Lower leg skin (tissue), 4 donors: ENCODE measurements at places on chromosomes 11 and 22.

- no peak for DNase-seq
Observed at GRCh38 chr11:112634551-112634950, 326.7 kb upstream of the NCAM1 start.

GRCh38 chr11:10412266-10412665, 42.8 kb upstream of the AMPD3 start:
- no peak for DNase-seq

- DNase-seq: no peak
Observed at GRCh38 chr11:128552783-128553661, 34.3 kb downstream of the ETS1 start.

DNA sequence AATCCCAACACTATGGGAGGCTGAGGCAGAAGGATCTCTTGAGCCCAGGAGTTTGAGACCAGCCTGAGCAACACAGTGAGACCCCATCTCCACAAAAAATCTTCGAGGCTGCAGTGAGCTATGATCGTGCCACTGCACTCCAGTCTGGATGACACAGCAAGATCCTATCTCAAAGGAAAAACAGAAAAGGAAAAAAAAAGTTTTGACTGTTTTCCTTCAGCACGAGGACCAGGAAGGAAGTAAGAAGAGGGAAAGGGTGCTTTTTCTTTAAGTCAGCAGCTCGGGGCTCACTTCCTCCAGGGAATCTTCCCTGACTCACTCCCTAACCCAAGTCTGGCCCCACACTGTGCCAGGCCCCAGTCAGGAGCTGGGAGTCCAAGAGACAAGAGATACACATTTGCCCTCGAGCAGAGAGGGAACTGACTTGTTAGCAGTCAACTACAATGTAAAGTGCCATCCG, 14.2 kb downstream of the ARRB1 start:
- no peak for DNase-seq

GRCh38 chr11:69948256-69949141, 129.3 kb upstream of the FGF3 start:
- DNase-seq: no peak

DNA sequence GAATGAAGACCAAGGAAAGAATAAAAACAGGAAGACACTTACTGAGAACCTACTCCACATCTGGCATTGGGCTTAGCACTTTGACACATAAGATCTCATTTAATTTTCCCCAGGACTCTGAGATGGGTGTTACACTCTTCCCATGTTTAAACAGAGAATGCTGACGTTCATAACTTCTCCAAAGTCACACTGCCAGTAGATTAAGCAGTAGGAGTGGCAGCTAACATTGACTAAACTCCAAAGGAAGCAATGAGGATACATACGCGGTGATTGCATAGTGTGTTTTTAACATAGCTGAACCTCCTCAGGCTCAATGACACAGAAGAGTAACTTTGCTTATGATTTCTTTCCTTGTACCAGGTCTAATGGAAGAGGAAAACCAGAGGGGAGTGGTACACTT, 14.5 kb upstream of the OR10V1 start:
- no peak for DNase-seq

GRCh38 chr11:75141166-75141565, 9.7 kb upstream of the SLCO2B1 start:
- DNase-seq: no peak

DNA sequence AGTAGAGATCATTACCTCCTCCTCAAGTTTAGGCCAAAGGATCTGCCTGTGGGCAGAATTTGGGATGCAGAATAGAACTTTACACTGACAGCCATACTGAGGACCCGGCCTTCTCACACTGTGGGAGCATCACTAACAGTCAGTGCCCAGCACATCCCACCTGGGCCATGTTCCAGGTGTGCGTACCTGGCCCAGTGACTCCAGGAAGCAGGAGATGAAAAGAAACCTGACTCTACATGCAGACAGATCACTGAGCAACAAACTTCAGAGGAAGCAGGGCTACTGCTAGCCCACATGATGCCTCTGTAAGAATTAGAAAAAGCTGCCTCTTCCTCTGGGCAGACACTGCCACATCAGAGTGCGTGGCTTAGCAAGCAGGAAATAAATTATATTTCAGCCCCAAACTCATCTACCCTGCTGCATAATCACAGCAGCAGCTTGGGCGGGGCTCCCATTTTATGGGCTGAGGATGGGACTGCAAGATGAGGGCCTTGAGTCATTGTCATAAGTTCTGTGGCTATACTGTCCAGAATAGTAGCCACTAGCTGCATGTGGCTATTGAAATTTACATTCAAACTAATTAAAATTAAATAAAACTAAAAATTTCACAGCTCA, 6.0 kb upstream of the LMO2 start:
- peak; percentile 80 for DNase-seq

DNA sequence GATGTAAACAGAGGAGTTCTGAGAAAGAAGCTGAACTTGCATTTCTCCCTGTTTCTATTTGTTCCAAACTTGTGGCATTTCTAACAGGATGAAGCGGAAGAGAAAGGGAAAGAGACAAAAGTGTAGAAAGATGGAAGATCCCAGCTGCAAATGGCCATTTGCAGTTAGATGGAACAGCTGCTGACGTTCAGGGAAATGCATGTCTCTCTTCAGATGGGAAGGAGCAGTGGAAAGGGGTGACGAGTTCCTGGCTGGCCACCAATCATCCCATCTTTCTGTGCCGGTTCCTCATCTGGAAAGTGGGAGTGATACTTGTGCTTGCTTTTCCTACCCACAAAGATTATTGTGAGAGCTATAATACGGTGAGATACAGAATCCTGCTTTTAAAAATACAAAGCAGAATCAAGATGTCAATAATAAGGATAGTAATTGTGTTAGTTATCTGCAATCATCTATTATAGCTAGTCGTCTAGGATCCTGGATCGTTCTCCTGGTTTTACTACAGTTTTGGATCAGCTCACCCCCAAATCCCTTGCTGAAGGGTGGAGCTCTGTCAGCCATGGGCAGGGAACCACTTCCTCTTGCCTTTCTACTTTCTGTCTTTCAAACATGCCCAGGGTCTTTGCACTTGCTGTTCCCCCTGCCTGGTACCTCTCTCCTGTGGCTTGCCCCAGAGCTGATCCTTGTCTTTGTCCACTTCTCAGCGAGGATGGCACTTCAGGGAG, 1.2 kb upstream of the TIMP3 start:
- DNase-seq: no peak

GRCh38 chr22:32545801-32546200, 71.2 kb downstream of the FBXO7 start:
- peak; percentile 82 for DNase-seq

DNA sequence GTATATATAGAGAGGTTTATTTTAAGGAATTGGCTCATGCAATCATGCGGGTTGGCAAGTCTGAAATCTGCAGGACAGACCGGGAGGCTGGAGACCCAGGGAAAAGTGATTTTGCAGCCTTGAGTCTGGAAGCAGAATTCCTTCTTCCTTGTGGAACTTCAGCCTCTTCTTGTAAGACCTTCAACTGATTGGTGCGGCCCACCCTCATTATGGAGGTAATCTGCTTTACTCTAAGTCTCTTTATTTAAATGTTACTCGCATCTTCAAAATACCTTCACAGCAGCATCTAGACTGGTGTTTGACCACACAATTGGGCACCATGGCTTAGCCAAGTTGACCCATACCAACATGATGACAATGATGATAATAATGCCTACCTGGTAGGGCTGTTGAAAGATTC, 17.8 kb downstream of the MB start:
- DNase-seq: no peak

GRCh38 chr11:132982772-132983640, 549.3 kb downstream of the OPCML start:
- DNase-seq: no peak

DNA sequence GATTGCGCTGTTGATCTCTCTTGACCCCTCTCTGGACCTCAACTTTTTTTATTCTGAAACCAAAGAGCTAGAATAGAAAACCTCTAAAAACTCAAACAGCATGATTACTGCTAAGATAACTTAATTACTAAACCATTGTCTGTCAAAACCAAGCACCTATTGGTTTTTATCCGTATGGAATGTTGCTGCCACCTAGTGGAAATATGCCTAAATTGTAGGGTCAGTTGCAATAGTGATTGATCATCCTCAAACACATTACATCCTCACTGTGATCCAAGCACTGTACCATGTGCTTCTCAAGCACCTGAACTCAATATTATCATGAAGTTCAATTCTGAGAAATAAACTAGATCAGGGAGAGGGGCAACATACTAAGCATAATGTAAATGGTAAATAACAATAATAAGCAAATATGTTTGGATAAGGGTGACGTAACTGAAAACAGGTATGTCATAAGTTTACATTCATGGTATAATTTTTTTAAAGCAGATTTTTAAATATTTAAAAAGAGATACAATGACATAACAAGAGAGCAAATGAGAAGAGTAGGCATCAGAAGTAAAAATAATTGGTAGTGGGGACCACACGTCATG, 3.8 kb upstream of the OR5A2 start:
- DNase-seq: peak; percentile 23

DNA sequence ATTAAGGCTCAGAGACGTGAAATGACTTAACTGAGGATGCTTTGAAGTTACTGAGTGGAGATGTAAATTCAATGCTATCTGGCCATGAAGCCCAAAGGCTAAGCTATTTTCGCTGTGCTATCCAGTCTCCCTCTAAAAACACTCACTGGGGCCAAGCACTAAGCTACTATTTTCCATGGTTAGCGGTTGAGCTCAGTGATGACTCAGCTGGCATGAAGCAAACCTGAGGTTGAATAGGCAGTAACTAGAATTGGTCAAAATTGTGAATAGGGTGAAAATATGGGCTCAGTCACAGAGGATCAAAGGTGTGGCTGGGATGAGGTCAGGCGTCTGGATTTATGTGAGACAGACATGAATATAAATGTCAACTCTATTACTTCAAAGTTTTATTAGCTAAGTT, 564.2 kb upstream of the KIRREL3 start:
- no peak for DNase-seq

DNA sequence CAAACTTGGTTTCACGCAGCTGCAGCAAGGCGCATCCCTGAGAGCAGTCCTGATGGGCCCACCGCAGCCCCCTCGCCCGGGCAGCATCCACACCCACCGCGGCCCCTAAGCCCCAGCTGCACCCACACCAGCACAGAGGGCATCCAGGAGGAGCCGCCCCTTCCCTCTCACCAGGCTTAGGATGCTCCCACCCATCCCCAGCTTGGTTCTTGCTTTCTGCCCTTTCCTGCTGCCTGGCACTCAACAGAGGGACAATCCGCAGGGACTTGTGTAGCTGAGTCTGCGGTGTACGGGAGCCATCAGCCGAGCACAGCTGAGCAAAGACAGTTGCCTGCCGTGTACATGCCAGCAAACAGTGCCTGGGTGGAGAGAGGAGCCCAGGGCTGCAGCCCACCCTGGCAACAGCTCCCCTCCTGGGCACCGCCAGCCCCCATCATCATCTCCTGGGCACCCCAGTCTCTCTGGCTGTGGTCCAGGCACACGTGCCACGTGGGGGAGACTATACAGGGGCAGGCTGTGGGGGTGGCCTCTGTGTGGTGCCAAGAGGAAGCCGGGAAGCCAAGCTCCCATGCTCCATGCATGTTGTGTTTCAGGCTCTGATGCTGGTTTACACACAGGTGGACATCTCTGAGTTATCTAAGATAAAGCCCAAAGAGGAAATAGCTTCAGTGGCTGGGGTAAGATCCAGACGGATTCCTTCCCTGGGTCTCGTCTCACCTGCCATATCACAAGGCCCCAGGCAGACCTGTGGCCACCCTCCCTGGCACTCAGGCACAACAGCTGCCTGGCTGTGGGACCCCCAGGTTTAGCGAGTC, 36.0 kb upstream of the GNB1L start:
- DNase-seq: no peak

DNA sequence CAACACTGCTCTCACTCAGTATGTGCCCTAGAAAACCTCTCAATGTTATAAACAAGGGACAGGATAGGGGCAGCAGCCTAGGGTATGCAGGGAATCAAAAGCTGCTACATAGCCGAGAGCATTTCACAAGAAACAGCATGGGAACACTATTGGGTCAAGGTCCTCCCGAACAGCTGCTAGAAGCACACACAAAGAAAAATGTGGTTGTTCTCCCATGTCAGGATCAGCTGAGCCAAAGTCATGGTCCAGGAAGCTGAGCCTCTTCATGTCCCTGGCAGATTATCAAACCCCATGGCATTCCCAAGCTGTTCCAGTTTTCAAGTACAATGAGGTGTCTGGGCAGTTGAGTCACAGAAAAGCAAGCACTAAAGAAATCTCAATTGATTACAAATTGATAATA, 21.0 kb upstream of the GDPD4 start:
- no peak for DNase-seq

GRCh38 chr11:68191661-68192579, 21.2 kb downstream of the KMT5B start:
- DNase-seq: no peak

DNA sequence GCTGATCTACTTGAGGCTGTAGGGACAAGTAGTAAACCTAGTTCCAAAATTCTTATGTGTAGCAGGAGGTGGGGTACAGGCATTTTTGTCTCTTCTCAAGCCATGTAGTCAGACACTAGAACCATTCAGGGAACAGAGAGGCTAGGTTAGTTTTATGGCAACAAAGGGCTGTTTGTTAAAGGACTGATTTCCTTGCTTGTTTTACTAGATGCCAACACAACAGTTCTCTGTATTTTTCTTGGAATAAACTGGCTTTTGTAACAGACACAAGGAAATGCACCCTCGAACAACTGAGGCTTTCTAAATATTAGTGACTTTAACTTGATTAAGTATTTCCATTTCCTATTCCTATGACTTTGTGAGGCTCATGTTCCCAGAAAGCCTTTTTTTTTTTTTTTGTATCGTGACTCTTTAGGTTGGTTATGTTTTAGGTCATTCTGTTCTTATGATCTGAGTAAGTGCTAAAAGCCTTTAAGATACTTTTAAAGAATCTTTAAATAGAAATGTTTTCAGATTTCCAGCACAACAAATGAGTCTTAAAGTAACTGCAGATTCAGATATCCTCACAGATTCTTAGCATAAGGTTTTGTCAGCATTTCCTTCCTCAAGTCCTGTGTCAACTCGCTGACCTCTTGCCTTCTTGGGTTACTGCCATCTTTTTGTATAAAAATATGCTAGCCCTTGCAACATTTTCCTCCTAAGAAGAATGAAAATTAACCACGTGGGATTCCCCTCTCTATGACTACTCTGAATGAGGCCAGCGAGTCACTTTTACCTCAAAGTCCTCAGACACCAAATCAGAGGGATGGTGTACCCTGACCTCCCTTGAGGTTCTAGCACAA, 92.5 kb downstream of the CCDC83 start:
- peak; percentile 56 for DNase-seq
